ENCODE measurements at places on chromosomes 1 and 21.

GRCh38 chr1:197896301-197896700 lies 6.1 kb upstream of the C1orf53 start:
- DNase-seq: no peak

- no peak for DNase-seq
Measured at GRCh38 chr1:173205146-173206051, 1.7 kb downstream of the TNFSF4 start.

DNA sequence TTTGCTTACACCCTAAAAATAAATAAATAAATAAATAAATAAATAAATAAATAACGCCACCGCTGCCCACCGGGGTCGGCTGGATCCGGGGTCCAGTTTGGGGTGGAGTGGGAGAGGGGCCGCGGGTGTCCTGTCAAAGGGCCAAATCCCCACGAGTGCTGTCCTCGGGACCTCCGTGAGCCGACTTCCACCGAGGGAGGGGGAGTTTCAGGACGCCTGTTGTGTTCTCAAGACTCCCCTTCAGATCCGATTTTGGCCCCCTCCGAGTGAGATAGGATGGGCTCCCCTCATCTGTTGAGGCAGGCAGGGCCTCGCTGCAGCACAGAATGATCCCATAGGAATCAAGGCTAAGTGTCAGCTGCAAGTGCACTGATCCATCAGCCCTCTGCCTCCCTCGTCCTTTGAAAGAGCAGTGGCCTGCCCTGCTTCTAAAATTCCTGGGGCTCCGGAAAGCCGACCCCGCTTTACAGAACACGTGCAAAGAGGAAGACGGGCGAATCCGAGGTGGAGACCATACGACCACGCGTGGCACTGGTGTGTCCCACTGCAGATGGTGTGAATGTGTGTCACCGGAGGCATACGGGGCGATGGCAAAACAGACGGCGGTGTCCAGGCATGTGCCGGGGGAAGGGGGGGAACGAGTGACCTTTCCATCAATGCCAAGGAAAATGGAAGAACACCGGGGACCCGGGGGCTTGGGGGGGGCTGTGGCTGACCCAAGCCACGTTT lies 3880.5 kb downstream of the SRGAP2C start:
- no peak for DNase-seq

DNA sequence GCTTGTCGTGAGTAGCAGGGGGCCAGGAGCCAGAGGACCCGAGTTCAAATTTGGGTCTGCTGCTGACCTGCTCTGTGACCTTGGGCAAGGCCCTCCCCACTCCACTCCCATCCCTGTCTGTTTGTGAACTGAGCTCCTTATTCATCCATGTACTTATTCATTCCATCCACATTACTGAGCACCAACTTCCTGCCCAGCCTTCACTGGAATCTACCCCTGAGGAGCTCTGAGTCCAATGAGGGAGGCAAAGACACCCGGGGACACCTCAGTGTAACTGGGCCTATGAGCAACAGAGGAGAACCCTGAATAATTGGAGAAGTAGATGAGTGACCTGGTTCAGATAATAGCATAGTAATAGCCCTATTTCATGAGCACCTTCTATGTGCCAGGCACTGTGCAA lies 8.9 kb downstream of the BSND start:
- no peak for DNase-seq

DNA sequence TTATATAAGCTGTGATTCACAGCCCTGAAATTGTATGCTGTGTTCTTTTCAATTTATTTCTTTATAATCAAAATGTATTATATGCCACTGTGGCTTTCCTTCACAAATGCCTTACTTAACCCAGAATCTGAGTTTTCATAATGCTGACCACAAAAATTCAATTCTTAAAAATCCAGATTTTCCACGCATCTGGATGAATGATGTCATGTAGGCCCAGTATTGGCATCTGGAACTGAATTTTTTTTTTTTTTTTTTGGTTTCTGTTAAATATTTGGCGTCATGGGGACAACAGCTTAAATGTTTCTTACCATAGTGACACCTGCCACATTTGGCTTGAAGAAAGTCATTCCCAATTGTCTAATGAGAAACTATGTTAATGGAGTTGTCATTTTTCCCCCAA lies 296.8 kb downstream of the TM2D1 start:
- no peak for DNase-seq

DNA sequence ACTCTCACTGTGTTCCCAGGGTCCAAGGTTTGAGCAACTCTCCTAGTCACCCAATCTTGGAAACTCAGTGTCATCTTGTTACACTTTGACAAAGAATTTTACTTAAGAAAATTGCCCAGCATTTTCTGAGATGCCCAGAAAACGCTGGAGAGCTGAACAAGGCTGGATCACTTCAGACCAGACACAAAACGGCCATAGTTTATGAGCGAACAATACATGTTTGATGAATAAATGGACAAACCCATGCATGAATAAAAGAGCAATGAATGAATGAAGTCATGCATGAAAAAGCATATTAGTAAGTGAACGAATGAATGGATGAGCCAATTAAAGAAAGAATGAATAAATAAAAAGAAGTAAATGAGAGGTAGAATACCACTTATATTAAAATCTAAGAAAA lies 103.8 kb downstream of the MATN1 start:
- no peak for DNase-seq

DNA sequence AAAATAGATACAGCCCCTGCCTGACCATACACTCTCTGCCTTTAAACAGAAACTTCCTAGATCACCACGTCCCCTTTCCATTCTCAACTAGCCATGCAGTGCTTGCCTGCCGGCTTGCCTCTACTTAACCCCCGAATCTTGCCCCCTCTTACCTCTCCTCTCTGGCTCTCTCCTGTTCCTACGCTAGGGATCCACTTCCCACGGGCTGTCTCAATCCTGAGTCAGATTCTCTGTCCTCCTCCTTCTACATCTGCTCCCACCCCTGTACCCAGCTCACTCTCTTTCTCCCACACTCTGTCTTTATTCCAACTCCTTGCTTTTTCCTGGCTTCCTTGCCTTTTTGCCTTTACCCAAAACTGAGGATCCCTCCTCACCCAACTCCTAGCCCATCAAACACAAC lies 29.3 kb downstream of the ATF3 start:
- DNase-seq: no peak

DNA sequence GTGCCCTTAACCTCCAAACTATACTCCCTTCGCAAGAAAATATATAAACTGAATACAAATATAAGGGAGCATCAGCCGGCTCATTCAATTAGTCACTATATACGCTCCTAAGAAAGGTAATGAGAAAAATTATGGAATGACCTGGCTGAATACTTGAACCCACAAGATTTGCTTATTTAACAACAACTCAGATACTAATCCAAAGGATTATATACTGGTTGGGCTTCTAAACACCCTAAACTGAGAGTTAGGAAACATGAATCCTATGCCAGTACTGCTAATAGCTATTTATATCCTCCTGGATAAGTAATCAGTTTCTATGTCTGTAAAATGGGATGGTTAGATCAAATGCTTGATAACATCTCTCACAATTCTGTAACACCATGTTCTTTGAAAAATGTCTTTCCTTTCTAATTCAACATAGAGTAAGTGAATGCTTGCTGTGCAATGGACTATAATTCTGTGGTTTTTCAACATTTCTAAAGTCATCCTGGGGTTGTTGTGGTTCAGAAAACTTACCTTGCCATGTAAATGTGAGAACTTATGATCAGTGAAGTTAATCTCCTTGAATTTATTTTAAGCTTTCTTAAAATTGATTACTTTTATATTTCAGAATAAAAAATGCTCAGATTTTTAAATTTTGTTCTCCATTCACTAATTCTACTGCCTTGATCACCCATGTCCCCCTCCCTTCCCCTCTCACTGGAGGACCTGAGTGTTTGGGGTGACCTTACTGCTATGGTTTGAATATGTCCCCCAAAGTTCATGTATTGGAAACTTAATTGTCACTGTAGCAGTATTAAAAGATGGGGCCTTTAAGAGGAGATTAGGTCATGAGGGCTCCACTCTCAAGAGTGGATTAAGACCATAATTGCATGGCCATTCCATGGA lies 14.5 kb downstream of the DUSP10 start:
- DNase-seq: no peak

DNA sequence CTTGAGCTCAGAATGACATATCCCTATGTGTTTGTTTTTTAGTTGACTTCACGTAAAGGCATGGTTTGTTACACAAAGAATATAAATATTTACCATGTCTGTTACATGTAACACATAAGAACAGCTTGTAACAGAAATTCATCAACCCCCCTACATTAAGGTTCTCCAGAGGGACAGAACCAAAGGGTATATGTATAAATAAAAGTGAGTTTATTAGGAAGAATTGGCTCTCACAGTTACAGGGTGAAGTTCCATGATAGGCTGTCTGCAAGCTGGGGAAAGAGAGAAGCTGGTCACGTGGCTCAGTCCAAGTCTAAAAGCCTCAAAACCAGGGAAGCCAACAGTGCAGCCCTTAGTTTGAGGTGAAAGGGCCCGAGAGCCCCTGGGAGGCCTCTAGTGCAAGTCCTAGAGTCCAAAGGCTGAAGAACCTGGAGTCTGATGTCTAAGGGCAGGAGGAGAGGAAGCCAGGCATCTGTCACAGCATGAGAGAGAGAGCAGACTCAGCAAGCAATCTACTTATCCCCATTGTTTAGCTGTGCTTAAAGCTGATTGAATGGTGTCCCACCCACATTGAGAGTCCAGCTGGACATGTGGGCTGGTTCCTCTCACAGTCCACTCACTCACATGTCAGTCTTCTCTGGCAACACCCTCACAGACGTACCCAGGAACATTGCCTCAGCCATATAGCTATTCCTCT lies 15.8 kb downstream of the THRAP3 start:
- DNase-seq: peak; percentile 36

- DNase-seq: no peak
Measured at GRCh38 chr21:21860888-21861287, 862.7 kb downstream of the NCAM2 start.

DNA sequence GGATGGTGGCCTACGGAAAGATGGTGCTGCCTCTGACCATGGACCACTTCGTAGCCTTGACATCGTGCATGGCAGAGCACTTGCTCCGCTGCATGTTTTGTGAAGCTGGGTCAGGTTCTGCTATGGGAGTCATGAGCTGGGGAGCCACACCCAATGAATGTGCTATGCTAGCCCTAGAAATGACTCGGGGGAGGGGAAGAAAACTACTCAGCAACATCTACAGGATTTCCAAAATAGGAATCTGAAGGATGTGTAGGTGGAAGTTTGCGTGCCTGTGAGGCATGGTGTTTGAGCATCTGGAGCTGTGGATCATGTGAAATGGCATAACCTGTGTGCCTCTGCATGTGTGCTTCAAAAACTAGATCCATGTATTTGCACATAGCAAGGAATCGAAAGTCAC lies 247.3 kb downstream of the CACNA1E start:
- no peak for DNase-seq

- no peak for DNase-seq
Measured at GRCh38 chr1:218660678-218661053, 315.5 kb downstream of the TGFB2 start.

- no peak for DNase-seq
Measured at GRCh38 chr1:77060000-77060399, 159.2 kb downstream of the PIGK start.

DNA sequence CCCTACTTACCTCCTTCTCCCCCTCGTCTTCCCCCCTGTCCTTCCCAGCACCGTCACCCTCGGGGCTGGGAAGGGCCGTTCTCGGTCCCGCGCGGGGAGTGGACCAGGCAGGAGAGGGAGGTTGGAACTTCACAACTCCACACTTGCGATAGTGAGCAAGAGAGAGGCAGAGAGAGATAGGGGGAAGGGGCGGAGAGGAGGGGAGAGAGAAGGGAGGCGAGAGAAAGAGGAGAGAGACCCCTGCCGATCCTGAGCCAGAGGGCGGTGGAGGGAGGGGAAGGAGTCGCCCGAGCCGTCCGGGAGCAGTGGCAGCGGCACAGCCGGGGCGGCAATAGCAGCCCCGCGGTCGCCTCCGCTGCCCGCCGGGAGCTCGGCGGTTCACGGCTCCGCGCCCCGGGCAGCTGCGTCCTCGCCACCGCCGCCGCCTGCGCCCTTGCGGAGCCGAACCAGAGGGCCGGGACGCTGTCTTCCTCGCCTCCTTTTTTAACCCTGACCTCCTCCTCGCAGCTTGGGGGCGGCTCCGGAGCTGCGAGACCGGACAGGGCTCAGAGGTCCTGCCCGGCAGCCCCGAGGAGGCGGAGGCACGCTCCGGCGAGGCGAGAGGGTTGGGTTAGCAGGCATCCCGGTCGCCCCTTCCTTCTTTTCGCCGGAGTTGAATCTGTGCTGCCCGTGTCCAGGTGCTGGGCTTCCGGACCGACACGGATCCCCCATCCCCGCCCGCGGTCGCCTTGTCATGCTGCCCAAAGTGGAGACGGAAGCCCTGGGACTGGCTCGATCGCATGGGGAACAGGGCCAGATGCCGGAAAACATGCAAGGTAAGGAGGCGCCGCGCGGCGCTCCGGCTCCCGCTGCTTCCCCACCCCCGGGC lies 11.7 kb downstream of the NR5A2 start:
- DNase-seq: no peak

GRCh38 chr1:182725259-182726255 lies 41.2 kb upstream of the RGS8 start:
- DNase-seq: no peak

DNA sequence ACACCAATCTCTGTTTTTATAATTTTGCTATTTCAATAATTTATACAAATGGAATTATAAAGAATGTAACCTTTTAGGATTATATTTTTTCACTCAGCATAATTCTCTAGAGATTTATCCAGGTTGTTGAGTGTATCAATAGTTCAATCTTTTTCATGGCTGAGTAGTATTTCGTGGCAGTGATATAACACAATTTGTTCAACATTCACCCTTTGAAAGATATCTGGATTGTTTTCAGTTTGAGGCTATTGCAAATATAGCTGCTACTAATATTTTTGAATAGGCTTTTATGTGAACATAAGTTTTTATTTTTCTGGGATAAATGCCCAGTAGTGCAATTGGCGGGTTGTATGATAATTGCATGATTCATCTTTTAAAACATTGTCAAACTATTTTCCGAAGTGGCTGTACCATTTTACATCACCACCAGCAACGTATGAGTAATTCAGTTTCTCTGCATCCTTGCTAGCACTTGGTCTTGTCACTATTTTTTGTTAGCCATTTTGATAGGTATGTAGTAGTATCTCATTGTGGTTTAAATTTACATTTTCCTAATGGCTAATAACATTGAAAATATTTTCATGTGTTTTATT lies 55.6 kb upstream of the ABCD3 start:
- no peak for DNase-seq

- DNase-seq: no peak
Measured at GRCh38 chr1:83029050-83029449, 969.9 kb downstream of the TTLL7 start.

GRCh38 chr1:206486995-206487788 lies 16.9 kb downstream of the IKBKE start:
- DNase-seq: no peak

- peak; percentile 30 for DNase-seq
Measured at GRCh38 chr1:201376464-201377374, 761 bp downstream of the TNNT2 start.

- DNase-seq: no peak
Measured at GRCh38 chr1:230073371-230074035, 6.5 kb downstream of the GALNT2 start.

Measured in SK-N-DZ (cell line).